ENCODE measurements at places on chromosomes 12 and 14.

DNA sequence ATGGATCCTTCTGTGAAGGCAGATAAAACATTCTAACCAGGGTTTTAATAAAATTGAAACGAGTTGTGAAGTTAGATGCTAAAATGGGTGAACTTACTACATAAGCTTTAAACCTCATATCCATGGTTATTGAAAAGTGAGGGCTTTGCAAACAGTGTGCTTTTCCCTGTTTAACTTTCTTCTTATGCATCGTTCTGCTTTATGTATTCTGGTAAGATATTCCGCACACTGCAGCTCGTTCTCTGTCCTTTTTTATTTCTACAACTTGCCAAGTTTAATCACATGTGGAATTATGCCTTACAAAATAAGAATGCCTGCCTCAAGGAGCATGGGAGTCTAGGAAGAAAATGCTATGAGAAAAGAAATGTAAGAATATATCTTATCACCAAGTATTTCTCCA is 30.9 kb downstream of the PELI2 start:
- DNase-seq: no peak

GRCh38 chr14:97077253-97077653 is 280.1 kb downstream of the VRK1 start:
- peak; percentile 10 for DNase-seq

- no peak for DNase-seq
Measured at GRCh38 chr14:104302794-104303405, 164.5 kb downstream of the KIF26A start.

DNA sequence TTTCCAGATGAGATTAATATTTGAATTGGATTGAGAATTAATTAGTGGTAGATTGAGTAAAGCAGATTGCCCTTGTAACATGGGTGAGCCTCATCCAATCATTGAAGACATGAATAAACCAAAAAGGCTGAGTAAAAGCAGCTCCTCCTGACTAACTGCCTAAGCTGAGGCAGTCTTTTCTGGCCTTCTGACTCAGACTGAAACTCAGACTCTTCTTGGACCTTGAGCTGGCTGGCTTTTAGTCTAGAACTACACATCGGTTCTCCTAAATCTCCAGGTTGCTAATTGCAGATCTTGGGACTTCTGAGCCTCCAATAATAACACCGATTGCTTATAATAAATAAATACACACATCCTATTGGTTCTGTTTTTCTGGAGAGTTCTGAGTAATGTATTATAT is 24.0 kb downstream of the FKBP11 start:
- peak; percentile 23 for DNase-seq

GRCh38 chr12:128908254-128908653 is 55.0 kb downstream of the GLT1D1 start:
- no peak for DNase-seq

- DNase-seq: no peak
Measured at GRCh38 chr14:23182372-23183157, 895 bp downstream of the SLC7A8 start.

- DNase-seq: peak; percentile 22
Measured at GRCh38 chr12:46921048-46921763, 95.4 kb upstream of the SLC38A4 start.

GRCh38 chr14:76446921-76447320 is 71.0 kb downstream of the ESRRB start:
- DNase-seq: no peak

GRCh38 chr12:47786662-47787280 is 13.7 kb downstream of the SLC48A1 start:
- DNase-seq: no peak

DNA sequence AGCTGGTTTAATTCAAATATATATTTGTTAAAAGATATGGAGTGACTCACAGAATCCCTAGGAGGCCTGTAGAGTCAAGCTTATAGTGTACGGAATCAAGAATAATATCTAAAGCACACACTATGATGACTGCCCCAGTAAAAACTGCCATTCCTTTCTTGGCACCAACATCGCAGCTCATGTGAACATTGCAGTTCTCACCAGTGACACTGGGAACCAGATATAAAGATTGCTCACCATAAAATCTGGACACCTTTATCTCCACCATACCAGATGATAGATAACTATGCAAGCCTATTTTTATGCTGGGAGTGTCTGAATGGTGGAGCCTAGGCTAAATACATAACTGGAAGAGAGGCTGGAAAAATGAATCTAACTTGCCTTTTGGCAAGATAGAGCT is 463.9 kb upstream of the TBX3 start:
- peak; percentile 16 for DNase-seq

- no peak for DNase-seq
Measured at GRCh38 chr12:109162551-109162950, 46.2 kb downstream of the ACACB start.

DNA sequence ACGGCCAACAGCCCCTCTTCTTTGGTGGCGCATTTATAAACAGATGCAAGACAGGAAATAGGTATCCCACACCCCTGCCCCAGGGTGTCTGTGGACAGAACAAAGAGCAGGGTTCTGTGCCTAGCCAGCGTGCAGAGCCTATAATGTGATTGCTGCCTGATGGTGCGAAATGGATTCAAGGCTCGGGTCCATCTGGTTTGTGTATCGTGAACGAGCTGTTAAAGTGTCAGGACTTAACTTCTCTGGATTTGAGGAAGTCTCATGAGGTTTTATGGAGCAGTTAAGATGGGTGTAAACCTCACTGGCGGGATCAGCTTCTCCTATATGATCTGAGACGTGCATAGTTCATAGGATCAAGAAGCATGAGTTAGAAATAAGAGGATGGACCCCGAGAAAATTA is 388.7 kb upstream of the TBX3 start:
- DNase-seq: no peak

DNA sequence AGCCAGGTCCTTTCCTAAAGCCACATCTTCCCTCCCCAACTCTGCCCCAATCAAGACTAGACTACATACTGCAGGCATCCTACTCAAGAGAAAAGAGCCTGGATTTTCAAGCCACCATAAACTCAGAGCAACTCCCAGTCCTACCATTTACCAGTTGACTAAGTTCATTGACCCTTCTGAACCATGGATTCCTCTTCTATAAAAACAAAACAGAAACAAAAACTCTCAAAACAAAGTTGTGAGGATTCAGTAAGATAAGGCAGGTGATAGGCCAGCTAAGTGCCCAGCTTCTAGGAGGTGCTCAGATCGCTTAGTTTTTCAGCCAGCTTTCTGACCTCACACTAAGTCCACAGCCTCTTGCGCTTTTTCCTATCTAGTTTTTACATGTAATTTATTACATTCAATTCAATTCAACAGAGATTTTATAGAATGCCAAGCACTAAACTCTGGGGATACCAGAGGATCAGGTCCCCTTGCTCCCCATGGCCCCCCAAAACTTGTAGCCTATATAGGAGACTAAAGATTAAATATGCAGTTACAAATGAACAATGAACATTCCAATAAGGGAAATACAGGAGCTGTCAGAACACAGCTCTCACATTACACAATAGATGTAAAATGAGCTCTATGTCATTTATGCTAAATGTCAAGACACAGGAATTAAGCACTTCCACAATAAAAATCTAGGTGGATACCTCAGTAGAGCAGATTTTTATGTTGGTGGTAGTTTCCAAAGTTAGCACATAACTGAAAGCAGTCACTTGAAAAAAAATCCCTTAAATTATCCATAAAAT is 104.5 kb upstream of the EGLN3 start:
- DNase-seq: no peak

DNA sequence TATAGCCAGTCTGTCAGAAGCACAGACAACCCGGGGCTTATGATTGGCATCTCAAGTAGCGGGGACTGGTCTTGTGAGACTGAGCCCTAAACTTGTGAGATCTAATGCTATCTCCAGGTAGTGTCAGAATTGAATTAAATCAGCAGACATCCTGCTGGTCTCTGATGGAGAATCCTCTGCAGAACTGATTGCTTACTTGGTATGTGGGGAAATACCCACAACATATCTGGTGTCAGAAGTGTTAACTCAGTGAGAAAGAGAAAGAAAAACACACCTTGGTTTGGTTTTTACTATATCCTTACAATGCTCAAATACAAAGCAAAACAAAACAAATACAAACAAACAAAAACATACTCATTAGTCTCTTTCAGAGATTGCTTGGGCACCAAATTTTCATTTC is 10.0 kb downstream of the SEL1L start:
- no peak for DNase-seq

GRCh38 chr14:68639758-68640574 is 152.9 kb downstream of the ZFP36L1 start:
- no peak for DNase-seq

- peak; percentile 15 for DNase-seq
Measured at GRCh38 chr14:72692696-72693095, 201.2 kb downstream of the DPF3 start.

DNA sequence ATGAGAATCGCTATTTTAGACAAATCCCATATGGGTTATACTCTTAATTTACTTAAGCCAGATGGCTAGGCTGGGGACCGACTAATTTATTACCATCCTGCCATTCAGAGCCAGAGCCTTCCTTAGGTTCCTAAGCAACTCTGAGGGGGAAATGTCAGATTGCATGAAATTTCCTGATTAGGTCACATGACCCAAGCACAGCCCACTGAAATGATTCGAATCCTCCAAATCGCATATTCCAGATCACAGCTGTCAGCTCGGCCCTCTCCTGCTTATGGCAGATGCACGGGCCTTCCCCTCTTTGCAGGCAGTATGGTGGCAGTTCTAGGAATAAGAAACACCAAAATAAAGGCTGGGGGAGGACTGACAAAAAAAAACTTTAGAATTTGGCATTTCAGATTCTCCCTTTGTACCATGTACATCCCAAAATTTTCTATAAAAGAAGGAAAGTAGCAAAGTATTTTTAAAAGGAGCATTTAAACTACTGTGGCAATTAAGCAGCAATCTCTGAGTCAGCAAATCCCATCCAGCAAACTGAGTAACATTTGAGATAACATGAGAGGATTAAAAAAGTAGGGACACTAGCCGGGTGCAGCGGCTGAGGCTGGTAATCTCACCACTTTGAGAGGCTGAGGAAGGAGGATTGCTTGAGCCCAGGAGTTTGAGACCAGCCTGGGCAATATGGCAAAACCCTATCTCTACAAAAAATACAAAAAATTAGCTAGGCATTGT is 30.5 kb upstream of the NUDT4 start:
- no peak for DNase-seq

DNA sequence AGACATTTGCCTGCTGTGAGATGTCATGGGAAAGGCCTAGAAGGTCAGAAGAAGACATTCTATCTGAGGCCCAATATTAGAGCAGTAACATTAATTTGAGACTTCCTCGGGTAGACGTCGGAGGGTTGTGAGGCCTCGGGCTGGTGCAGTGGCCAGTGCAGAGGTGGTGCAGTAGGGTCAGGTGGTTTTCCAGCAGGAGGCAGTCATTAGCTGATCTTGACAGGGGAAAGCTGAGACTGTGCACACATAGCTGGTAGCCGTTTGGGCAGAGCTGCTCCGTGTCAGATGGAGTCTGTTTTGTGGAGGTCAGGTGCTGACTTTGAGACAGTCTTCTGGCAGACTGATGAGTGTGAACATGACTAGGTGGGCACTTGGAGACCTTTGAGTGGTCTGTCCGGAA is 65.7 kb upstream of the ASPG start:
- no peak for DNase-seq

DNA sequence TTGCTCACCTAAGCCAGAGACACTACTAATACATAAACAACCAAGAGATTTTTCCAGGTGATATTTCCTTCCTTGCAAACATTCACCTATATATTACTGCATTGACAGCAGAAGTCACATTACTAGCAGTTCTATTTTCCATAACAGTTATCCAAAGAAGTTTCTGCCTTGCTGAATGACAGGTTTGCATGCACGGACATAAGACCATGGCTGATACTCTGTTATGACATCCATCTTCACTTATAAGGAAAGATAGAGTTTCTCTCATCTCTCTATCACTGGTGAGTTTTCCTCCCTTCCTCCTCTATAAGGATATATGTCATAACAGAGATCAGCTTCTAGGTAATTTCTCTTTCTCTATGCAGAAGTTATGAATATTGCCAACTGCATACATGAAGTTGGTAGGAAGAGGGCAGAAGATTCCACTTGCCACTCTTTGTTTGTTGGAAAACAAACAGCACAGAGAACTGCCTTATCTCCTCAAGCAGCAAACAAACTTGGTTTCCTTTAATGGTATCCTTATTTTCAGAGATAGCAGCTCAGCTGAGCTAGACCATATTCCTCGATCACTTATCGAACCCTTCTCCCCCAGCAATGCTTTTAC is 557.0 kb downstream of the VRK1 start:
- no peak for DNase-seq

GRCh38 chr14:100282766-100283419 is 23.4 kb downstream of the SLC25A29 start:
- no peak for DNase-seq

DNA sequence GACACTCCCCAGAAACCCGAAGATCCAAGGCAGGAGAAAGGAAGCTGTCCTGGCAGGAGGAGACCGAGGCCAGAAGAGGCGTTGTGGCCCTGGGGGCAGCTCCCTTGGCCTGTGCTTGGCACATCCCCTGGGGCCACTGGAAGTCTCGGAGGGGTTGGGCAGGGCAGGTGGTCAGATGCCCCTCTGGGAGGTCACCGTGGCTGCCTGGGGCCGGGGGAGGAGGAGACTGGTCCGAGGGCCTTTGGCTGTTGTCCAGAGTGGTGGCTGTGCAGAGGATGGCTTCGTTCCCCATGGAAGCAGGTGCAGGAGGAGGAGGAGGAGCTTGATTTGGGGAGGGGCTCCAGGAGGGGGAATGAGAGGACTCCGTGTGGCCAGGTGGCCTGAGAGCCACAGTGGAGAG is 3.3 kb upstream of the NUDT14 start:
- no peak for DNase-seq
